ENCODE measurements at places on chromosomes 3 and 15. TPM values are rescaled to one million over a fixed set of nuclear protein-coding genes. Genes with fewer than 3 reads are reported as not detected.

DNA sequence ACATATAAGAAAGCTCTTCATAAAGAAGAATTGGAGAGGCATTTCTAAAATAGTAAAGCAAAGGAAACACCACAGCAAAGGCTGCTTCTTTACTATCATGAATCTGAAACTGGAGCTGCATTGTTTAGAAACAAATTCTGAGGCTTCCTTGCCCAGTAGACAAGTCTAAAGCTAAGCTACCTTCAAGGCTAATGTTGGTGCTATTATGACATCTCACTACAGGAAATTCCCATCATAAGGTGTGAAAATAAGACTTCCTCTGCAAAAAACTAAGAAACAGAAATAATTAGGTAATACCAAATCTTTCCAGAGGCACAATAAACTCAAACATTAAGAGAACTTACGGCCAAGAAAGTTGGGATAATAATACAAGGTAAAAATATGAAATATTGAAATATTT lies 89.9 kb upstream of the P3H2 start:
- DNase-seq: peak; percentile 28

DNA sequence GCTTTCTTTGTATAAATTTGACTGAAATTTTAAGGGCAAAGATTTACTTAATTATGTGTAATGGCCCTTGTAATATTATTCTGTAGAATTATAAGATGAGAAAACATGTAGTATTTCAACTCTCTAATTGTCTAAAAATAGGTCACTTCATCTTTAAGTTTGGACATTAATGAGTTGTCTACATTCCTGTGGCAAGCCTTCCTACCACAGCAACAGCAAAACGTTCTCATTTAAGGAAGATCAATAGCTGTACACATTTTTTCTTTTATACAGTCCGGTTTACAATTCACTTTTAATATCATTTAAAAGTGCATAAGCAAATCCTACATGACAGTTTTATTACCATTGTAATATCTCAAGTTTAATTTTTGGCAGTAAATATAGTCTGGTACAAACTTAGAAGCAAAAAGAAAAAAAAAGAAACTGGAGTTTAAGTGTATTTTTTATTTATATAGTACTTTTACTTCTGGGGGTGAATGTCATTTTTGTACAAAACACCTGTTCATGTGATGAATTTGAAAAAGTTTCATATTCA lies 501.8 kb downstream of the ZPLD1 start:
- no peak for DNase-seq

GRCh38 chr3:133837487-133838295 lies 32.1 kb downstream of the SRPRB start:
- no peak for DNase-seq

- no peak for DNase-seq
These were observed 40.2 kb downstream of the IDH2 start for GRCh38 chr15:90062023-90062442.

- DNase-seq: peak; percentile 39
These were observed 255.4 kb upstream of the UBE2E1 start for GRCh38 chr3:23550402-23550801.

GRCh38 chr3:148450819-148451218 lies 246.9 kb upstream of the AGTR1 start:
- DNase-seq: no peak

The DAZL gene
- 0.05 TPM for total RNA-seq

The CPNE4 gene
- 0.54 TPM for total RNA-seq

- DNase-seq: no peak
These were observed 8.3 kb downstream of the AKAP13 start for GRCh38 chr15:85388566-85389305.

DNA sequence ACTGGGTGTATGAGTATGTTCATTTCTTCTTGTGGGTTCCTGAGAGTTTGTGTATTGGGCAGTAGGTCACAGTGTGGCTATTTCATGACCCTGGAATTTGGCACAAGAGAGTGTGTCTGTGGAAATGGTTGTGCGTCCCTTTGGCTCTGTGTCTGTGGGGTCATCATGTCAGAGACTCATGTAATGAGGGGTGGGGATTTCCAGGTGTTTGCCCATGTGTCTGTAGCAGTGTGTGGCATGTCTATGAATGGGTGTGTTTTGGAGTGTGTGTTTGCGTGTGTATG lies 1.3 kb upstream of the GATA2 start:
- DNase-seq: no peak

The MYLK gene
- total RNA-seq: 1.6 TPM

DNA sequence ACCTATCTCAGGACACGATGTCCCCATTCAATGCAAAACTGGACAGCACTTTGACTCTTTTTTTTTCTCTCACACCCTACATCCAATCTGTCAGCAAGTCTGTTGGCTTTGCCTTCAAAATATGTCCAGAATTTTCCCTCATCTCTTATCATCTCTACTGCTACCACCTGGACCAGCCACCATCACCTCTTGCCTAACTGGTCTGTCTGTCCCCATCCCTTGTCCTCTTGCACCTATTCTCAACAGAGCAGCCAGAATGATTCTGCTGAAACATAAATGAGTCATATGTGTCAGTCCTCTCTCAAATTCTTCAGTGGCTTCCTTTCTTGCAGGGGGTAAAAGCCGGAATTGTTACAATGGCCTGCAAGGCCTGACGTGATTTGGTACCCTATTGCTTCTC lies 105.8 kb downstream of the CYP19A1 start:
- DNase-seq: no peak

GRCh38 chr3:78867409-78868372 lies 900.1 kb downstream of the ROBO1 start:
- no peak for DNase-seq

- DNase-seq: no peak
These were observed 12.8 kb upstream of the PPARG start for GRCh38 chr3:12275974-12276650.

DNA sequence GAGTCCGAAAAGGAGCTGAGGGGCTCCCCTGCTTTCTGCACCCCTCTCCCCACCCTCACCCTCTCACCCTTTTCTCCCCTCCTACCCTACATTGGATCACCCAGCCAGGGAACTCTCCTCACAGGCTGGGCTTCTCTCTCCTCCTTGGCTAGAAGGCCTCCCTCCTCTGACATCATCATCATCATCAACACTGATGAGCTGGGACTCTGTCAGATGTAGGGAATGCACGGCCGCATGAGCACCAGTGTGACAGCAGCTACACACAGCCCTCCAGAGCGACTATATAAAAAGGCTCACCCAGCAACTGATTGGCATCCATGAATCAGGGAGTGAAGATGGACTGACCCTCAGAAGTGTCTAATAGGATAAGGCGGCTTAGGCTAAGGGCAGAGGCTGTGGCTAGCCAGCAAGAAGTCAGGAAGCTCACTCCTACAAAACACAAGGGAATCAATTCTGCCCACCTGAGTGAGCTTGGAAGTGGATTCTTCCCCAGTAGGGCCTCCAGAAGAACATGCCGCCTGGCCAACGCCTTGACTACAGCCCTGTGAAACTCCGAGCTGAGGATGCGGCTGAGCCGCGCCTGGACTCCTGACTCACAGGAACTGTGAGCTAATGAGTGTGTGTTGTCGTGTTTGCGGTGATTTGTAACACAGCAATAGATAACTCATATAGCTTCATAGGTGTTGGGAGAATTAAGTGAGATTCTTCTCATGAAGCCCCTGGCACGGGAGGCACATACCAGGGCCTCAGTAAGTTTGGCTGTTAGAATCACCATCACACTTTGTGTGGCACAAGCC lies 147.6 kb downstream of the FAM43A start:
- no peak for DNase-seq

- no peak for DNase-seq
These were observed 7.2 kb downstream of the ACAN start for GRCh38 chr15:88810446-88810845.

The ROBO2 gene
- total RNA-seq: 1.5 TPM

DNA sequence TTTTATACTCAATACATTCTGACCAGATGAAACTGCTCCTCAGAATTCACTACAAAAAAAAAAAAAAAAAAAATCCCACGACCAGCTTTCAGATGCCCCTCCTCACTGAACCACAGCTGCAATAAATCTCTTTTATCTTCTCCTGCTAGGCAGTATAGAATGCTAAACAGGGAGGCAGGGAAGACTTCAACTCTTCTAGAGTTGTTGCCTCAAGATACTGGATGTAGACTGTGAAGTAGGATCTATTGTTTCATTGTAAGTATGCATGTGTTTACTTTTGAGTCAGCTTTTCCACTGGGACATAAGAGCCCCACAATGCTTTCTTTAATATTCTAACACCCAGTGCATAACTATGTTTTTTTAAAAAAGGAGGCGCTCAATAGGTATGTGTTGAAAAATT lies 401.4 kb downstream of the TBL1XR1 start:
- DNase-seq: no peak

The EHHADH gene
- 6.8 TPM for total RNA-seq

- DNase-seq: no peak
These were observed 33.2 kb downstream of the HOMER2 start for GRCh38 chr15:82919231-82919886.

The CPN2 gene
- total RNA-seq: not detected

The LPCAT4 gene
- total RNA-seq: 51.1 TPM
